GM04503 (cell line): ENCODE measurements at places on chromosomes 3 and 15.

- no peak for DNase-seq
Observed at GRCh38 chr3:51681453-51681852, 10.4 kb downstream of the TEX264 start.

- no peak for DNase-seq
Observed at GRCh38 chr3:119349354-119350041, 55.3 kb downstream of the ARHGAP31 start.

DNA sequence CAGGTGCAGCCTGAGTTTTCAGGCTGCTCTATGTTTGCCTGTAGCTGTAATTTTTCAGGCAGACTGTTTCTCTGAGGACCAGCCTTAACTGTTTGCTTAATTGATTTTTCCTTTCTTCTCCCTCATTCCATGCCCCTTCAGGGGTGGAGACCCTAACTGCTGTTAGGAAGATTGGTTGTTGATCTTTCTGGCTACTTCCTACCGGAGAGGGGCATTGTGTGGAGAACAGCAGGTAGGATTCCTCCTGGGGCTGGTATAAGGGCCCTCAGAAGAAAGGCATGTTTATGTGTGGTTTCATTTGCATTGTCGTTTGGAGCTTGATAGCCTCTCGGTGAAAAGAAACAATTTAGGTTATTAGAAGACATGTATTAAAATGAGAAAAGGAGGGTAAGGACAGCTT, 56.9 kb upstream of the GOLGA6L2 start:
- DNase-seq = no peak

- DNase-seq = no peak
Observed at GRCh38 chr3:39183211-39184080, 8.9 kb downstream of the XIRP1 start.

DNA sequence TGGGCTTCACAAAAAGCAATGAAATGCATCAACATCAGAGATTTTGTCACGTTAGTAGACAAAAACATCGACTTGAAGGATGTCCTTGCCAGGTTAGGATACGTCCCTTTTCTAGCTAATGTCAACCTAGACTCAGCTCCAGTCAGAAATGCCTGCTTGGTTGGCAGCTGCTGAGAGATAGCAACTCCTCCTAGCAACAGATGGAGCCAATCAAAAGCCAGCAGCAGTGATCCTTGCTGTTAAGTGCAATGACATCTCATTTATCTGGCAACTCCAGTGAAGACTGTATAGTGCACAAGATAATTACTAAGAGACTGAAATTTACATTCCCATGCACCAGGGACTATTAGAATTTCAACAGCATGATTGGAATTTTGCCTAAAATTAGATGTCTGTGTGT, 424.1 kb downstream of the FGF12 start:
- DNase-seq = no peak

DNA sequence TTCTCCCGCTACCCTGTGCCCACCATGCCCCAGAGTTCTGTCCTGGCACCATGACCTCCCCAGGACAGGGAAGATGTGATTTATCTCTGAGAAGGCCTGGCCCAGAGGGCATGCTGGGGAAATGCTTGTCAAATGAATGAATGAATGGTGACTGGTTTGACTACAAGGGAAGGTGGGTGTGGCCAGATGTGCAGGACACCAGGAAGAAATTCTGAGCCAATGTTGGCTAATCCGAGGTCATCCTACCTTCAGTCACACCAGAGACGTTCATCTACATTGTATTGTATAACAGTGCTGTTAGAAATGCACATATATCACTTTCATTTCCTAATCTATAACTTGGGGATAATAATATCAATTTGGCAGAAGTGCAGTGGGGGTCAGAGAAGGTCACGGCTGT, 138.4 kb downstream of the FAM43A start:
- DNase-seq = no peak

- DNase-seq = no peak
Observed at GRCh38 chr3:12323237-12323636, 34.4 kb downstream of the PPARG start.

GRCh38 chr15:99052205-99052604, 44.6 kb upstream of the PGPEP1L start:
- DNase-seq = no peak

DNA sequence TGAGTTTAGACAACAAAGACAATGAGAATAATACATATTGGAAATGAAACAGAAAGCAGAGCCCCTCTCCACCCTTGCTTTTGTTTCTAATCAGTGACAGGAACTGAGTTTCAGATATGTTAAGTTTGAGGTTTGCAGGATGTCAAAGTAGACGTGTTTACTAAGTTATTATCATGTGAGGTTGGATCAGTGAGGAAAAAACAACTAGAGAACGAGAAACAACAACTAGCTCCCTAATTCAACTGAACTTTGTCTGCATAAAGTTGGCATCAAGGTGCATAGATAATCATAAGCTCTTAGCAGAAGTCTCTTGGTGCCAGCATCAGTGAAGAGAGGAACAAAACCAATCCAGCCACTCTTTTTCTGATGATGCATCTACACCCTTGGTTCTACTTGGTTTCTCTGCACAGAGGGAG, 491.1 kb upstream of the NR2F2 start:
- no peak for DNase-seq

GRCh38 chr3:31404871-31405270, 127.9 kb upstream of the STT3B start:
- DNase-seq = no peak

- DNase-seq = no peak
Observed at GRCh38 chr3:136122006-136122405, 74.1 kb downstream of the MSL2 start.

DNA sequence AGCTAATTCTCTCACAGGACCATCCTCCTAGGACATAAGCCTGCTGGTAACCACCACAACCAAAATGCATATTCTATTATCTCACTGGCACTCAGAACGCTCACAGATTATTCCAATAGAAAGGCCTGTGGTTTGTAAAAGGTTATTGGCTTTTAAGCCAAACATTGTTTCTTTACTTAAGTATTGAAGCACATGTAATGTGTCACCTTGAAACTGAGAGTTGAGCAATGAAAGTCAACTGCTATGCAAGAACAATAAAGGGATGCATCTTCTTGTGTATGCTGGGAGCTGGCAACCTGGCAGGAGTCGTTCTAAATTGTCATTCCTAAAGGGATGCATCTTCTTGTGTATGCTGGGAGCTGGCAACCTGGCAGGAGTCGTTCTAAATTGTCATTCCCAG, 298.6 kb upstream of the DNAJC19 start:
- no peak for DNase-seq

DNA sequence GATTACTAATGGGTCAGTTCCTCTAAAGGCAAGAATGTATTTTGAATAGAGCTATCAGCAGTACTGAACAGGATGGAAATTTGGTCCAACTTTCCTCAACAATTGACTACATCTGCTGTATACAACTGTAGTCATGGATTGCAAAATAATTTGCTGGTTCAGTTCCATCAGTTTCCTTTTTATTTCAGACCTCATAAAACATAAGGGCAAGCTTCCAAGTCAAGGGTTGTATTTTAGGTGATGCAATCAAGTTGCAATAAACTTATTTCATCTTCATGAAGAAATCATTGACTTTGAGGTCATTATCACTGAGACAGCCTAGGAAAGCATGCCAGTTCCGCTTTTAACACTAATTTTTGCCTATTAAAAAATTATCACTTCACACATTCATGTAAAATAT, 90.4 kb upstream of the TSEN2 start:
- DNase-seq = peak; percentile 75

DNA sequence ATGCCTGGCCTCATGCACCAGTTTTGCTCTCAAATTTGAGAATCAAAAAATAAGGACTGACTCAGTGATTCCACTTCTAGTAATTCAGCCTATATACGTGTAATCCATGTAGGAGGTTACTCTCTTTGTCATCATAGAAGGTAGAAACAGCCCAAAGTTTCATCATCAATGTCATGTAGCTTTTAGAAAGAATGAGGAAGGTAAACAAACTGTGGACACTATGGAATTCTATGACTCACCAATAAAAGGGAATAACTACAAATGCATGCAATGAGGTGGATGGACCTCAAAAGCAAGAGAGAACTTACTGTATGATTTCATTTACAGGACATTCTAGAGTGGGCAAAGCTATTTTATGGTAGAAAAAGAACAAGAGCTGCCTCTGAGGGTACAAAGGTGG, 93.2 kb upstream of the LRIG1 start:
- peak; percentile 8 for DNase-seq

GRCh38 chr3:133954717-133955360, 59.2 kb upstream of the RAB6B start:
- no peak for DNase-seq

DNA sequence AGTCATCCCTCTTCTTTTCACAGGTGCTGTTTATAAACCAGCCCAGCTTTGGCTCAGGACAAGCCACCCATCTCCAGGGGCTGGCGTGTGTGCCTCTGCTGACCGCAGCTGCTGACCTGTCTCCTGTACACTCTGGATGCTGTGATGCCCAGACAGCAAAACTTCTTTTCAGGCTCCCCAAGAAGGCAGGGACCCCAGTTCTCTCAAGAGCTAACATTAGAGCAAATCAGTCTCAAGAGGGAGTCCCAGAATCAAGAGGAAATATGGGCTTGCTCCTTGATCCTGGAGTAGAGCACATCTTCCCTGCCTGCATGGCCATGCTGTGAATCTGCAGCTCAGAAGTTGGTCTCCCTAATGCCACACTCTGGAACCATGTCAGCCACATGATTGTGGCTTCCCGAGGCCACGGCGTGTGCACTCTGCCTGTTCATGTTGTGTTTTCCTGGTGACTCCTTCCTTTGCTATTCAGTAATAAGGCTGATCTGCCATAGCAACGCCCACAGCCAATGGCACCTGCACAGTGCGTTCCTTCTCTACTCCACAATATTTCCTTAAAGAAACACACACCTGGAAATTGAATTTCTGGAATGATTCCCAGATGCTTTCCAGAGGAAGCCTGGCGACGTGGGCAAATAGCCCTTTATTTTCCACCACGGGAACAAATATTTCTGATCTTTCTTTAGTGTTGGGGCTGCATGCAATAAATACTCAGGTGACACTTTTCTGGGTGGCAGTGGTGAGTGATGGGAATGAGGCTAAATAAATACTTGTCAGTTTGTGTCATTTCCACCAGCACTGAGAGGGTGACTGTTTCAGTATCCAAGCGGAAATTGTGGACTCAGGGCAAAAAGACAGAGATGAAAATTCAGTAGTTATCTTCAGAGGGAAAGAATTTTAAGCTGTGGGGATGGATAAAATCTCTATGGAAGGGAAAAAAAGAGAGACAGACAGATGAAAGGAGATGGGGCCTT, 21.9 kb upstream of the THSD4 start:
- DNase-seq = no peak

GRCh38 chr3:128273841-128274573, 120.7 kb downstream of the EEFSEC start:
- DNase-seq = no peak

DNA sequence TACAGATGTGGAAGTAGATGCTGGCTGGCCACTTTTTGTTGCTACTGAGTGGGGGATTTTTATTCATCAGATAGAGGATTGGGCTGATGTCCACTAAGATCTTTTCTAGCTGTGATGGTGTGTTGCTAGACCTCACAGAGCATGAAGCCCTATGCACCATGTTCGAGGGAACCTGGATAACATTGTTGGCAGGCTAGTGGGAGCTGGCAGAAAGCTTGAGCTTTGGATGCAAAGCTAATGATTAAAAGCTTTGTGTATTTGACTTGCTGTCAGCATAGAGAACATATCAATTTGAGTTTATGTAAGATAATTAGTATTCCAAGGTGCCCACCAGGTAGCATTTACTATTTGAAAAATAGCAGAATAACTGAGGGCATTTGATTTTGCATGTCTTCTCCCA, 59.1 kb downstream of the ST6GAL1 start:
- DNase-seq = no peak

GRCh38 chr15:31081588-31082250, 19.8 kb downstream of the TRPM1 start:
- no peak for DNase-seq

- no peak for DNase-seq
Observed at GRCh38 chr3:55526332-55527030, 39.4 kb upstream of the WNT5A start.

DNA sequence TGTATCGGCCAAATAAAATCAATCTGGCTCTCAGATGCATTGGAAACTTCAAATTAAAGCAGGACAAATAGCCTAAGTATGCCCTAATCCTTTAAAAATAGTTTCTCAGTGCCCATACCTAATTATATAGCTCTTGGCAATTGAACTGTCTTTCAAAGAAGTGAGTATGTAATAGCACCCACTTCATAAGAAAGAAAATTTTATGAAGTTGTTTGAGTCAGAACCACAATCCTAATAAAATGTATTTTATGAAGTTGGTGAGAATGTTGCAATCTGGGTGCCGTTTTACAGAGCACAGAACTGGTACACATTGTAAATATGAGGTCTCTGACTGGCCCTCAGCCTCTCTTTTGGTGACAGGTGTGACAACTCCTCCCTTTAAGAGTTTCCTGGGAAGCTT, 45.4 kb downstream of the EPHB1 start:
- DNase-seq = peak; percentile 5

GRCh38 chr15:51883271-51883837, 53.9 kb downstream of the TMOD3 start:
- no peak for DNase-seq

GRCh38 chr15:73210630-73211029, 158.1 kb downstream of the HCN4 start:
- no peak for DNase-seq

GRCh38 chr15:34055868-34056595, 17.0 kb upstream of the AVEN start:
- DNase-seq = peak; percentile 64

DNA sequence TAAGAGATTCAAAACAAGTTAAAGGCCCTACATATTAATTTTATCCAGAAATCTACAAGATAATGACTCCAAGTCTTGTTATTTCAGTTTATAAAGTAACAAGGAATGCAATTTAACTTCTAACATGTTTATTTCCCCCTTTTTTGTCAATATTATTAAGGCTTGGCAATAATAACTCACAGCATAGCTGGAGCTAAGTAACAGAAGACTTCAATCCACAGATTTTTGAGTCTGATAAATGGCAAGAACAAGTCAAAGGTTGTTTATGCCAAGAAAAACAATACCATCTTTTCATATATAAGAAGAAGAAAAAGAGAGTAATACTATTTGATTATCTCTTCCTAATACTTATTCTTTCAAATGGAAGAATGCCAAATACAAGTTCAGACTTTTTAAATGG, 631.0 kb upstream of the CCDC54 start:
- DNase-seq = no peak

GRCh38 chr15:40430271-40430805, 10.4 kb upstream of the BAHD1 start:
- DNase-seq = no peak

DNA sequence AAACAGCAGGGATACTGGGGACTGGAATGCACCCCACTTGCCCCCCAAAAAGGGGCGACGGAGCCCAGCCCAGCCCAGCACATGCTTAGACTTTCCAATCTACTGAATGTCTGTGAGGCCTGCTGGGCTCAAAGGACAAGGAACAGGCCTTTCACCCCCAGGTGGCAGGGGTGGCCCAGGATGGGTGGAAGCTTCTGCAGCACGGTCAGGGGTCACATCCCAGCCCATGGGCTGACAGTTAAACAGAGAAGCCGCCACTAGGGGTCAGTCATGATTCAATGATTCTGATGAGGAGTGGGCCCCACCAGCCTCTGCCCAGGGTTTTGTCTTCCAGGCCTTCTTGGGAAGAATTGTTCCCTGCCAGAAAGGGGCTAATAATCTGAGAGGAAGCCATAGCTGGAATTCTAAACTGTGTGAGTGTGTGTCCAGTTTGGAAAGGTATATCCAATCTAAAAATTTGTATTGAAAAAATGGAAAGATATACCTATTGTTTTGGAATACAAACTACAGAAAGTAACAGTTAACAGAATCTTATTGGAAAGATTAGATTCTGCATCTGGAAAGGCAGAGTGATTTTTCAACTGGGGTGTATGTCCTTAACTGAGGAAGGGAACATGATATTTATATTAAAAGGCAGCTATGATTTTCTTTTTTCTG, 2.2 kb downstream of the CHRNB4 start:
- no peak for DNase-seq
